ENCODE measurements at places on chromosomes 12 and 14.

- DNase-seq = peak; percentile 99
These were observed 48.8 kb downstream of the SLC38A1 start for GRCh38 chr12:46219877-46220655.

DNA sequence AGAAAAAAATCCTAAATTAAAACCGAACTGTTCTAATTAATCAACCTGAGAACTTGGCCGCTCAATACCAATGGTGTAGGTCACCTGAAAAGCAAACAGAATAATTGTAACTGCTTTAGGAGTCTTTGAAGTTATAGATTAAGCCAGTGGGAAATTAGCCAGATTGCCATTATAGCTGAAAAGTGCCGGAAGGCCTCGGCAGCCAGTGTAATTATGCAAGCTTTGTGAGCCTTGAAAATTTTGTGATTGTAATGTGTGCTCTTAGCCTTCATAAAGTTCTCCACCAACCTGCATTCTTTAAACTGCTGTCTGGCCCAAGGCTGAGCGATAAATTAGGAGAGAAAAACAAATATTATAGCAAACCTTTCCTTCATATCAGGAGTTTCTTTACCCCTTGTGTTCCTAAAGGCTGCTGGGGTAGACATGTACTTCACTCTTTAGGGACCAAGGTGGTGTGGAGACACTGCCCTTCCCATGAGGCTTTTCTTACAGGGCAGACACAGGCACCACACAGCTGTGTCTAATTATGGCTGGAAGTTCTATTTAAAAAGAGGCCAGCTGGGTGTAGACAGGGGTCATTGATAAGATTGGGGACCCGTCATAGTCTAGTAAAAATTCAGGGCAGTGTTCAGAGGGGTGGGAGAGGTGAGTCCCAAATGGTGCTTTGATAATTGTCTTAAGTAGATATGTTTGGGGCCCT is 991.2 kb downstream of the FLRT2 start:
- DNase-seq = no peak

GRCh38 chr12:45986641-45987339 is 3.6 kb downstream of the SCAF11 start:
- DNase-seq = peak; percentile 19

DNA sequence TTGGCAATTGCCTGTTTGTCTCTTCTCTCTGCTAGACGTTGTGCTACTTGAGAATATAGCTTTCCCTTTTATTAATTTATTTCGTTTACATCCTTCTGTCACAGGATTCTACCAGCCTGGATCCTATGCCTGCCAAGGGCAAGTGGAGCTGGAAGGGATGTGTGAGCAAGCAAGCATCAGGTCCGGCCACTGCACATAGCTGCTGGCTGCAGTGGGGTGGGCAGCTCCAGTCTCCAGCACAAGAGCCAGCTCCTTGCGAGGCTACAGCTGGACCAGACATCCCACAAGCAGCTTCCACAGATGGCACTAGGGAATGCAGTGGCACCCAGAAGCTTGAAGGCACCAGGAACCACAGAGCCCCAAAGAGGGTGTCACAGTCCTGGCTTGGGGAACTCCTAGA is 225.0 kb downstream of the KCNC2 start:
- DNase-seq = no peak

DNA sequence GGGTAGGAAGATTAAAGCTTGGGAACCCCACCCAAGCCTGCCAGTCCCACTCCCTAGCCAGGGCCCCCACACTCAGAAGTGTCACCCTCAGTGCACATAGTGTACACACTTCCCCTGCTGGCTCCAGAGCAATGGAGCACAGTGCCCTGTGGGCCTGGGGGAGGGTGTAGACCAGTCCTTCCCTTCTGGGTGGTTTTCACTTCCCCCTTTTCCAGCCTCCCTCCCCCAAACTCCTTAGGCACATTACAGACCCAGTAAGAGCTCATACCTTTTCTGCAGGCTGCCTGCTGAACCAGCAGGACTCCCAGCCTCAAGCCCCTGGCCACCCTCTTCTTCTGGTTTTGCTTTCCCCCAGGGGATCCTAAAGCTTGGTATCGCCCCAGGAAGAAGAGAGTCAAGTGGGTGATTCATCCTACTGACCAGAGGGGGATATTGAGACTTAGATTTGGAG is at the start of gene ZNF385A:
ZNF385A (minus strand) TSS at position 143 of the 451 bp plus-strand sequence. CDS start 219 bp downstream, outside the sequence.
- DNase-seq = peak; percentile 20

- no peak for DNase-seq
These were observed 52.4 kb upstream of the CDKN3 start for GRCh38 chr14:54344445-54344844.

DNA sequence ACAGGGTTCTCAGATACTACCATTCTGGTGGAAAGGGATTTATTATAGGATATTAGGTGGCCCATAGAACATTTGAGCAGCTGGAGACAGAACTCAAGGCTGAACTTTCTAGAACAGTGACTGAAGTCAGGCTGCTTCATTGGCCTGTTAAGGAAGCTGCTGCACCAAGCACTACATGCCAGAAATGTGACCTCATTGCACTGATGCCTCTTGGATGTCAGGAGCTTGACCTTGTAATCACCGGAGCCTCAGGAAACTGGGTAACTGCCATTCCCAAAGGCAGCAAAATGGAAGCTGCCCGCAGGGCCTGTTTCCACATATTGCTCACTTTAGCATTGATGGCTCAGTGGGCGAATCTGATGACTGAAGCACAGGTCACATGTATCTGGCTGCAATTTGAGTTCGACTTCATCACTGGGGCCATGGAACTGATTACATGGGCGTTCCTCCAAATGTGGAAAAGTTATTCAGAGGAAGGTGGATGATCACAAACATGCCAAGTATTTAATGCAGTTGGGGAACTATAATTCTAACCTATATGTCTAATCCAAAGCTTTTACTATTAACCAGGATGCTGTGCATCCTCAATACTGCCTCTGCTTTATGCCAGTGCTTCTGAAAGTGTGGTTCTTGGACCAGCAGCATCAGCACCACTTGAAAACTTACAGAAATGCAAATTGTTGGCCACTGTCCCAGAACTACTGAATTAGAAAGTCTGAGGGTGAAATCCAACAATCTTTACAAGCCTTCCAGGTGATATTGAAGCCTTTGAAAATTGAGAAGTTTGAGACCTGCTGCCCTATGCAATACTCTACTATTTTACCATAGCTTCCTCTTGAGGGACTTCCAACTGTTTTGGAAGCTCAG is 337.2 kb upstream of the NAV3 start:
- no peak for DNase-seq

DNA sequence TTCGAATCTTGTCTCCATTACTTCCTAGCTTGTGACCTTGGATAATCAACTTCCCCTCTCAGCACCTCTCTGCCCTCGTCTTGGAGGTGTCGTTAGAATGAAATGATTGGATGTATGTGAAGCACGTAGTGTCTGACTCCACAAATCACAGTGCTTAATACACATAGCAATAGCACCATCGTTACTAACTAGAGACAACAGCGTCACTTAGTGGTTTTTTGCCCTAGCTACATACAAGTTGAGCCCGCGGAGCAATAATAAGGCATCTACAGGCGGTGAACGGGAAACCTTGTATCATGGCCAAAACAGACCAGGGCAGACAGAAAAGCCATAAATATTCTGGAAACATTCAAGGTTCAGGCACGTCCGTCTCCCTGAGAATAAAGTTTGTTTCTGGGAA is 154.9 kb downstream of the ASCL4 start:
- DNase-seq = peak; percentile 46

GRCh38 chr12:95473231-95473883 is 595 bp upstream of the METAP2 start:
- peak; percentile 63 for DNase-seq

GRCh38 chr12:130849561-130850417 is 10.7 kb upstream of the STX2 start:
- no peak for DNase-seq

- DNase-seq = no peak
These were observed 130.7 kb downstream of the SMOC1 start for GRCh38 chr14:70009961-70010360.

DNA sequence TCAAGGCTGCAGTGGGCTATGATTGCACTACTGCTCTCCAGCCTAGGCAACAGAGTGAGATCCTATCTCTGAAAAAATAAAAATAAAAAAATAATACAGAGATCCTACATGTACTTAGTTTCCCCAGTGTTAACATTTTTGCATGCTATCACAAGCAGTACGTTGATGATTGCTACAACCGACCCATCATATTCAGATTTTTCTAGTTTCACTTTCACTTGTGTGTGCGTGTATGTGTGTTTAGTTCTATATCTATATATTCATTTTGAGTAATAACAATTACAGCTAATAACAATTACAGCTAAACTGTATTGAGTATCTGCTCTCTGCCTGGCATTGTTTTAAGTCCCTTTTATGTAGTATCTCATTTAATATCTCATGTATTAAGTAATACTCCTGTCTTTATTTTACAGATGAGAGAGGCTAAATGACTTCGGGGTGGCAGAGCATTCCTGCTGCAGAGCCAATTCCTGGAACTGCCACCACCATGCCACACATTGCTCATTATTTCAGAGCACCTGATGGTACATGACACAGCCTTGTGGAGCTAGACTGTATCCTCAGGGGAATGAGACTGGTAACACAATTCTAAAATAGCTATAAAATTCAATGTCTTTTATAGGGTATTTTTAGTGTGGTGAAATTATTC is 153.1 kb downstream of the BCAT1 start:
- DNase-seq = peak; percentile 20

DNA sequence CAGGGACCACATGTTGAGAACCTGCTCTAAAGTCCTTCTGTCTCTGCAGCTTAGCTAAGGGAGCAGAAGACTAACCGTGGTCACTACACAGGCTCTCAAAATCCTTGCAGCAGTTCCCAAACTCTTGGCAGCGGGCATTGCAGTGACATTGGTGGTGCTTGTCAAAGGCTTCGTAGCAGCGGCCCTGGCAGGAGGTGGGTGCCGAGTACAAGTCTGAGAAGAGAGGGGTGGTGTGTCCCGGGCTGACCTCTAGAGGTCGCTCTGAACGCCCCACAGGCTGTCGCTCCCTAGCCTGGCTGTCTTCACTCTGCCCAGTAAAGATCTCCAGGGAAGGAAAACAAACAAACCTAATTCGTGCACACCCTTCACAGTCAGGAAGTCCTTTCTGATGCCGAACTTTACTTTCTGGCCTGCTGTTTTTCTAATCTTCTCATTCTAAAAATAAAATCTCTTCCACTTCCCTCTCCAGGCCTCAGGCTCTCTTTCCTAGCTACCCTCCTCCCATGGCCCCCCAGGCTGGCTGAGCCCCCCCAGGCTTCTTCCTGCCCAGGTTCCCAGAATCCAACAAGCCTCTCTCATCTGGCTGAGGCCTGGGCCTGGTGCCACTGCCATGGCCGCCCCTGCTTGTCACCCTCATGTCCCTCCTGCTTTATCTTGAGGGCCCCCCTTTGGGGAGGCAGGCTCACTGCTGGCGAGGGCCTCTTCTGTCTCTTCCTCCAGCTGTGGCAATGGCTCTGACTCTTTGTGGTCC is 7.7 kb downstream of the ENDOU start:
- DNase-seq = peak; percentile 71

DNA sequence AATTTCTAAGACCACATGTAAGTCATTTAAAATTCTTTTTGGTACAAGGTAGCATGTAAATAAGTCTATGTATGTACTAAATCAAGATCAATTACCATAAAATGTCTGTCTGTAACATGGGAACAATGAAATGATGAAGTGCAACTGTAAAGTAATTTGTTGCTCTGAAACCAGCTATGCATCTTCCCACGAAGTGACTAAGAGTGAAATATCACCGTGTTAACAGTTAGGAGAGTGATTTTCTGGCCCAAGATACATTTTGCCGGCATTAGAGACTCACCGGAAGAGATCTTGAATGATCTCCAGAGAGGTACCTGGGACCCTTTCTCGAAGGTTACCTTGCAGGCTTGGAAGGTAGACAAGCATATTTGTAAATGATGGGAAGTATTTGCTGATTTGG is 105.8 kb downstream of the SAMD4A start:
- no peak for DNase-seq

DNA sequence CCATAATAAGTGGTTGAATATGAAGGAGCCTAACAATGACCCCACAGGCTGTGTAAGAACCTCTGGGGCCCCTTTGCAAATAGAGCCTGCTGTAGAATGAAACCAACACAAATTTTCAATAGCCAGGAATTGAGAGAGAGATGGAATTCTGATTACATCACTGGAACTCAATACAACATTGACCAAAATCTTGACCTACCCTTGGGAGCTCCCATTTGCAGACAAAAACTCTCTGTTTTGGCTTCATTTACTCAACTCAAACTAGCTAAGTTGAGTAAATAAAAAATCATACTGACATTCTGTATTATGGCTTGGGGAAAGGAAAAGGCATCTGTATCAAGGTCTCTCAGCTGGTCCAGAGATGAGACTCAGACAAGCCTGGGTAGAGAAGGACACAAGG is 91.0 kb downstream of the TBX3 start:
- DNase-seq = no peak

DNA sequence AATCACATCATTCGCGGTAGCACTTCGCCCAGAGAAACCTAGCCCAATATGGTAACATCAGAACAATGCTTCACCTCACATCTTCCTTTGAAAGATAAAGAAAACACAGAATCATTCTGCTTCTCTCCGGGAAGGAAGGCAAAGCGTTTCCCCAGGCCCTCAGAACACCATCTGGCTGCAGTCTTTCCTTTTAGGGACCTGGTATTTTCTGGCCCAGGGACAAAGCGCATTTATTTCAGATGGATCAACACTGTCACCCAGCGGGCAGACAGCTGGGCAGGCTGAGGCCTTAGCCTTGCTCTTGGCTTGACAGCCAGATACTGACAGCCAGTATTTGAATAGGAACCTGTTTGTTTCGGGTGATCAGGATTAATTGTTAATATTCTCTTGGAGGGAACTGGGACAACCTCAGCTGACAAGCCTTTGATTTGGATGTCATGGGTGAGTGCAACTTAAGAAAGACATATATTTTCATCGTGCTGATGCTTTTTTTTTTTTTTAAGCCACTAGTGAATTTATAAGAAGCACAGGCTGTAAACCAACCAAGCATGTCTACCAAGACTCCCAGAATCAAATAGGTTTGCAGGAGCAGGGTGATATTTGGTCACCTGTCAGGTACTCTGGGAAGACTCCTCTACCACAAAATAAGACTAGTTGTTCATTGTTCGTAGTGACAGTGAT is 118.9 kb downstream of the VEZT start:
- peak; percentile 75 for DNase-seq

DNA sequence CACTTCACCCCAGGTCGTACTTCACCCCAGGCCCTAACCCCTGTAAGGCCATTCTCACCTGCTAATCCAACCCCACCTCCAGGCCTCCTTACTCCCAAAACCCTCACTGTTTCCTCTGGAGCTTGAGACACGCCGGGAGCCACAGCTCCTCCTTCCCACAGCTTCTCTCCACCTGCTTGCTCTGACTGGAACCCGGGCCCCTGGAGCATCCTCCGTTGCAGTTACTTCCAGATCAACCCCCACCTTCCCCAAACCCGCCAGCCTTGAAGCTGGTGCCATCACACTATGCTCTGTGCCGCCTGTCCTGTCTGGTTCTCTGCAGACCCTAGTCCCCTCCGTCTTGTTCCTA is 34.6 kb upstream of the PPP2R5C start:
- DNase-seq = no peak

DNA sequence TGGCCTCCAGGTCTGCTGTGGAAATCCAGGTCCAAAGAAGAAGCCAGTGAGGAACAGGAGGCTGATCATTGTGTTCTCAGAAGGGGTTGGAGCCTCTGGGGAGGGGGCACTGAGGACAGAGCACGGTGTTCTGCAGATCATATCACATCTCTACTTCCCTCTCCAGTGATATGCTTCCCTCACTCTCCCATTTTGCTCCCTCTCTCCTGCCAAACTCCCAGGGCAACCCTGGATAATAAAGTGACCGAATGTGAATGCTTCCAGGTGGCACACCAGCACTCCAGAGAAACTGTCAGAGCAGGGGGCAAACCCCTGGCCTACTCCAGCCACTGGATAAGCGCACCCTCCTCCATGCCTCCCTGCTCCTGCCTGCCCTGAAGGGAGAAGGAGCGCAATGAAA is 57.8 kb downstream of the DPF3 start:
- no peak for DNase-seq

- no peak for DNase-seq
These were observed 52.9 kb upstream of the DLK1 start for GRCh38 chr14:100673807-100674154.
